ENCODE measurements at places on chromosomes 7 and 10. TPM values are rescaled to one million over a fixed set of nuclear protein-coding genes. Genes with fewer than 3 reads are reported as not detected.

GRCh38 chr10:62726638-62727037 lies 77.9 kb upstream of the ADO start:
- DNase-seq, result no peak
- no peaks in the 10 kb centered on the region for H3K4me1 ChIP-seq
- H3K4me3 ChIP-seq, result no peak overlapping the region
- H3K27me3 ChIP-seq, result peaks cover 36% of the 10 kb centered on the region
- no peak overlapping the region for H3K27ac ChIP-seq
- no peaks in the 10 kb centered on the region for H3K36me3 ChIP-seq

GRCh38 chr7:140752533-140752932 lies 56.0 kb downstream of the NDUFB2 start:
- no peak for DNase-seq
- no peak overlapping the region for H3K27ac ChIP-seq
- H3K27me3 ChIP-seq, result no peaks in the 10 kb centered on the region
- peaks cover 2% of the 10 kb centered on the region for H3K4me1 ChIP-seq
- H3K4me3 ChIP-seq, result no peak overlapping the region
- H3K36me3 ChIP-seq, result peaks cover 19% of the 10 kb centered on the region

DNA sequence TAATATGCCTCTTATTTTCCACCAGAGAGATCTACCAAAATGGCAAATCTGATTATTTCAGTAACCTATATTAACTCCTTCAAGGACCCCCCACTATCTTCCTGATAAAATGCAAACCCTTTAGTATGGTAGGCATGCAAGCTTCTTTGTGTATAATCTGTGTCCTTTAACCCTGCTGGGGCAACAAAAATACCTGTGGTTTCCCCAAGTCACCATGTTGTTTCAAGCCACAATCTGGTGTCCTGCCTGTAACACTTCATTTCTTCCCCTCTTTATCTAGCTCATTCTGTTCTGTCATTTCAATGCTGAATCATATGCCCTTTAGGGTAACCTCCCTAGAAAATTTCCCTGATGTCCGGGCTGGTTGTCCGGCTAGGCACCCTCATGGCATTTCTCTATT lies 5.3 kb downstream of the CALCR start:
- H3K36me3 ChIP-seq, result no peaks in the 10 kb centered on the region
- H3K27ac ChIP-seq, result no peak overlapping the region
- H3K4me3 ChIP-seq, result no peak overlapping the region

- no peak overlapping the region for H3K27ac ChIP-seq
- H3K4me1 ChIP-seq, result peaks cover 2% of the 10 kb centered on the region
- no peaks in the 10 kb centered on the region for H3K27me3 ChIP-seq
- DNase-seq, result no peak
- no peak overlapping the region for H3K4me3 ChIP-seq
These were observed 730.8 kb downstream of the SUGCT start for GRCh38 chr7:40865441-40866233.

DNA sequence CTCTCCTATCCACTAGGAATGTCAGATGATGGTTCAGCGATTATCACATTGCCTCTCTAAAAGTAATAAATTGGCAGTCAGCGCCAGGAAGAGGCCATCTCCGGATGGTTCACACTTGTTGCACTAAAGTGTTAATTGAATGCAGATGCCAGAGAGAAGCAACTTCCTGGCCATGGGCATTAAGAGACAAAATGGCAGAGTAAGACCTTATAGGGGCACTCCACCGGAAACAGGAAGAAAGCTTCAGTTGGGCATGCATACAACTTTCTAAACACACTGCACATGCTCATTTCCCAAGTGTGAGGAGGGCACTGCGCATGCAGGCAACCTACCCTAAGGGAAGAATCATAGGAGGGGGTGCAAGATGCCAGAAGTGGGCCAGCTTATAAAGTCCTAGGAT lies 71.7 kb upstream of the AUTS2 start:
- DNase-seq, result no peak
- H3K27me3 ChIP-seq, result peaks cover 17% of the 10 kb centered on the region
- H3K27ac ChIP-seq, result no peak overlapping the region
- H3K36me3 ChIP-seq, result no peaks in the 10 kb centered on the region

- H3K36me3 ChIP-seq, result no peaks in the 10 kb centered on the region
- no peak overlapping the region for H3K27ac ChIP-seq
- H3K4me3 ChIP-seq, result no peak overlapping the region
- H3K27me3 ChIP-seq, result no peaks in the 10 kb centered on the region
These were observed 50.3 kb upstream of the BMS1 start for GRCh38 chr10:42732266-42732665.

GRCh38 chr7:70893971-70894715 lies 237.8 kb upstream of the GALNT17 start:
- H3K4me3 ChIP-seq, result no peak overlapping the region
- no peaks in the 10 kb centered on the region for H3K4me1 ChIP-seq
- no peak for DNase-seq
- H3K27ac ChIP-seq, result no peak overlapping the region
- H3K36me3 ChIP-seq, result no peaks in the 10 kb centered on the region

DNA sequence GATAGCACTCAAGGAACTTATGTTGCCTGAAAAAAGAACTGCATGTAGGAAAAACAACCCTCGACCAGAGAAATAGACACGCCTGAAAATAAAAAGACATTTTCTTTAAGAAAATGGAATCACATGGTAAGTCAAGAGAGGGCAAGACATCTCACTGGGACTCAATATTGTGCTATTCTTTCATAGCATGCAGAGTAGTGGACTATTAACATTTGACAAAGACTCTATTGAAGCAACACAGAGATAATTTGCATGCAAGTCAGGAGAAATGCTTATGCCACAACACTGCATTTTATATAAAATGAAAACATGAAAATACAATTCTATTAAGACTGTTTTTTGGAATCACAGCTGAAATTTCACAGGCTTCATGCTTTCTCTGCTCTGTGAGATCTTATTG lies 77.9 kb upstream of the RHOBTB1 start:
- peaks cover 14% of the 10 kb centered on the region for H3K4me1 ChIP-seq
- peaks cover 5% of the 10 kb centered on the region for H3K27me3 ChIP-seq
- H3K36me3 ChIP-seq, result no peaks in the 10 kb centered on the region
- no peak for DNase-seq
- no peak overlapping the region for H3K27ac ChIP-seq

- no peak overlapping the region for H3K27ac ChIP-seq
- no peaks in the 10 kb centered on the region for H3K27me3 ChIP-seq
- H3K4me3 ChIP-seq, result no peak overlapping the region
- peaks cover 5% of the 10 kb centered on the region for H3K4me1 ChIP-seq
- no peaks in the 10 kb centered on the region for H3K36me3 ChIP-seq
These were observed 293.3 kb downstream of the ADRA2A start for GRCh38 chr10:111370101-111370500.

- no peak overlapping the region for H3K4me3 ChIP-seq
- peaks cover 15% of the 10 kb centered on the region for H3K36me3 ChIP-seq
- H3K4me1 ChIP-seq, result peaks cover 1% of the 10 kb centered on the region
- no peak overlapping the region for H3K27ac ChIP-seq
- H3K27me3 ChIP-seq, result no peaks in the 10 kb centered on the region
These were observed 25.3 kb downstream of the CROT start for GRCh38 chr7:87370660-87371180.

DNA sequence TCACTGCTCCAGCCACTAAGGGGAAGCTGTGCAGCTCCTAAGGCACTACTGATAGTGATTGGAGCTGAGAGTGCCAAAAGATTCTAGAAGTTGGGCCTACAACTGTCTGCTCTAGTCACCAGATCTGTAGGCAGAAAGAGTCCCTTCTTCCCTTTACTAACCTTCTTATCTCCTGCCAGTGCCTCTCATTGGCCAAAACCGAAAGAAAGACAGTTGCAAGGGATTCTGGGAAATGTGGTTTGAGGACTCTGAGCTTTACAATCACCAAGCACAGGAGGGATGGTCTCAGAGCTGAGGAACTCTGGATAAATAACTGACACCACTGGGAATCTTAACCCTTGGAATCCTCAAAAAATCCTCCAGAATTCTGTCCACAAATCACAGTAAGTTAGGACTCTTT lies 615.8 kb downstream of the CCSER2 start:
- no peaks in the 10 kb centered on the region for H3K36me3 ChIP-seq
- DNase-seq, result no peak
- H3K27ac ChIP-seq, result no peak overlapping the region
- no peak overlapping the region for H3K4me3 ChIP-seq
- no peaks in the 10 kb centered on the region for H3K4me1 ChIP-seq

DNA sequence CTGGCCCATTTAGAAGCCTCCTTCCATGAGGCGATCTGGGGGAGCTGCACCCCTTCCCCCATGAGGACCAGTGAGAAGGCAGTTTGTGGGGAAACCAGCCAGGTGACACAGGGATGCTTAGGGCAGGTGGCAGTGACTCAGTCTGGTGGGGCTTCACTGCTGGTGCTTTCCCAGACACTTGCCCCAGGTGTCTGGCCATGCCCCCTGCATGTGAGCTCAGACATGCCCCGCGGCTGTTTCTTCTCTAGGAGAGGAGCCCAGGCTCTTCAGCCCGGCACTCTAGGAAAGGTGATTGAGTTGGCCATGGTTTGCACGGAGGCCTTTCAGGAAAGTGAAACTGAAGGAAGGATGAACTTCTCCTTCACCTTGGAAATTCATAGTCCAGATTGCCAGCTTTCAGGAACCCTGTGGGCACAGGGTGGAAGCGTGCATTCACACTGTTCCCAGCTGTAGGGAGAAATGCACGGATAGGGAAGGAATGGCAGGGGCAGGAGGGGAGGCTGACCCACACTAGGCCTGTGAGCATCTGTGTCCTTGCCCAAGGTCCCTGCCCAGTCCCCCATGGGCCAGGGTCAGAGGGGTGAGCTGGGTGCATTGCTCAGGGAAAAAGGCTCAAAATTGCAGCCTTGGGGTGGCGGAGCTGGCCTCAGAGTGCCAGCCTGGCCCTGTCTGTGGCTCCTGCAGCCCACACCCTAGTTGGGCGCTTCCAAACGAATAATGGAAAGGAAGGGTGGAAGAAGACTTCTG lies 359.1 kb downstream of the GLRX3 start:
- DNase-seq, result no peak
- H3K36me3 ChIP-seq, result no peaks in the 10 kb centered on the region
- H3K4me3 ChIP-seq, result no peak overlapping the region
- no peaks in the 10 kb centered on the region for H3K27me3 ChIP-seq
- H3K27ac ChIP-seq, result no peak overlapping the region
- H3K4me1 ChIP-seq, result peaks cover 11% of the 10 kb centered on the region

GRCh38 chr10:114042895-114043531 lies 653 bp upstream of the ADRB1 start:
- no peaks in the 10 kb centered on the region for H3K36me3 ChIP-seq
- H3K4me1 ChIP-seq, result peaks cover 16% of the 10 kb centered on the region
- peaks cover 22% of the 10 kb centered on the region for H3K27me3 ChIP-seq
- peak overlapping the region; percentile 37 for H3K27ac ChIP-seq
- H3K4me3 ChIP-seq, result peak overlapping the region; percentile 84

DNA sequence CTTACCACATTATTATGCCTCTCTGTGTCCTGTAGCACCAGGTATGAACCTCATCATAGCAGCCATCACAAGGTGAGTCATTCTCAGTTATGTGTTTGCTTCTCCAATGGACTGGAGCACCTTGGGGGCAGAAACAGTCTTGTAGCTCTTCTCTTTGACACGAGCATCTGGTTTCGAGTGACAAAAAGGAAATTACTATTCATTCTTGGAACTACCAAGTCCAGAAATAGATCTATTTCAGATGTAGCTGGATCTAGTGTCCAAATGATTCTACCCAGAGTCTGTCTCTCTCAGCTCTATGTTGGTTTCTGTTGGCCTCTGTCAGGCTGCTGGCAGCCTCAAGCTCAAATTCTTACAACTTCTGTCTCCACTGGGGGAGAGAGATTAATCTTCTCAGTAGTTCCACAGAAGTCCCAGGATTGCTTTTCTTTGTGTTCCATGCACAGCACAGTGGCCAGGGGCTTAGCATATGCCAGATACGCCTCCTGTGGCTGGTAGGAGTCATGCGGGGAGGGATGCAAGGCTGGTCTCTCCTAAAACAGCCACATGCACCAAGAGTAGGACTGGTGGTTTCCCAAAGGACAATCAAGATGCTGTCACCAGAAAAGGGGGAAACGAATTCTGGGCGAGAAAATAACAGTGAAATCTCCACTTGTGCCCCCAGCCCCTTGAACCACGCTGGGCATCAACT lies 37.2 kb upstream of the PAPSS2 start:
- peaks cover 10% of the 10 kb centered on the region for H3K27me3 ChIP-seq

- no peaks in the 10 kb centered on the region for H3K4me1 ChIP-seq
- H3K27ac ChIP-seq, result no peak overlapping the region
- no peak for DNase-seq
- H3K4me3 ChIP-seq, result no peak overlapping the region
- no peaks in the 10 kb centered on the region for H3K36me3 ChIP-seq
These were observed 64.8 kb downstream of the GLRX3 start for GRCh38 chr10:130201043-130201380.

GRCh38 chr7:149624006-149624405 lies 126.4 kb upstream of the ZNF746 start:
- H3K27ac ChIP-seq, result peak overlapping the region; percentile 69
- peaks cover 8% of the 10 kb centered on the region for H3K27me3 ChIP-seq
- H3K4me1 ChIP-seq, result peaks cover 24% of the 10 kb centered on the region
- H3K36me3 ChIP-seq, result peaks cover 15% of the 10 kb centered on the region

- no peak for DNase-seq
- H3K27ac ChIP-seq, result peak overlapping the region; percentile 39
- peaks cover 14% of the 10 kb centered on the region for H3K36me3 ChIP-seq
- no peaks in the 10 kb centered on the region for H3K27me3 ChIP-seq
- H3K4me3 ChIP-seq, result no peak overlapping the region
- H3K4me1 ChIP-seq, result peaks cover 46% of the 10 kb centered on the region
These were observed 95.7 kb downstream of the BICC1 start for GRCh38 chr10:58608351-58608750.

GRCh38 chr7:44937426-44937825 lies 41.4 kb downstream of the MYO1G start:
- no peak overlapping the region for H3K4me3 ChIP-seq
- H3K27me3 ChIP-seq, result peaks cover 58% of the 10 kb centered on the region
- H3K27ac ChIP-seq, result no peak overlapping the region
- no peaks in the 10 kb centered on the region for H3K36me3 ChIP-seq
- no peak for DNase-seq

Gene KIF11
- 9.2 TPM for total RNA-seq

Gene MSS51
- total RNA-seq, result 2.8 TPM

Gene GPR37
- total RNA-seq, result 43.7 TPM

Gene SPDYE2
- not detected for total RNA-seq

Gene JCAD
- 7.7 TPM for total RNA-seq

Gene CDCA7L
- total RNA-seq, result 23.8 TPM

Gene IGFBP3
- 321 TPM for total RNA-seq

Gene GBF1
- total RNA-seq, result 59.9 TPM

Gene FRMPD2
- total RNA-seq, result not detected

Gene SYPL1
- 85.4 TPM for total RNA-seq
